Naive thymus-derived CD4-positive, alpha-beta T cell (primary cell): ENCODE measurements at places on chromosomes 12 and 14. TPM values are rescaled to one million over a fixed set of nuclear protein-coding genes. Genes with fewer than 3 reads are reported as not detected.

- DNase-seq, result no peak
These were observed 181.0 kb downstream of the KTN1 start for GRCh38 chr14:55760789-55761566.

DNA sequence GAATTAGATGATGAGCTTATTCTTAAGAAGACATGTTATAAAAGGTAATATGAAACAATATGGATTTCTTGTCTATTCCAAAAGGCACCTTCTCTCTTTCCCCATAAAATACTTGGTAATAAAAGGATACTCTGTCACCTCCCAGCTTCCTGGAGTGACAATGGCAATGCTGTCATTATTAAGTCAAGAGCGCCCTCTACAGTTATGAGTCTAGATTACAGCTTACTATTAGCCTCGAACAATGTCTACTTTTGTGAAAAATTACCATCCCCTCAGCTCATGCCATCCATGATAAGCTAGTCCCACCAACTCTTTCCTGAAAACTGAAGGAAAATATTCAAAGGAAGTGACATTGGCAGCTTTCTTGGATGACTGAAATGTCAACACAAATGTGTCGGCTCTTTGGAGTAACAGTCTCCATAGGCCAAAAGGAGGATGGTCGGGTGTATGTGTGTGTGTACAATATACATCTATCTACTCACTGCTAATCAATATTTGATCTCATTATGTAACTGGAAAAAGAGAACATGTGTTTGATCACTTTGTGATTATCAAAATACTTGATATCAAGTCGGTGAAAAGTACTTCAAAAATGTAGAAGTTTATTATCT, 48.7 kb upstream of the CDKN3 start:
- DNase-seq, result no peak

GRCh38 chr12:79373896-79374499, 316.8 kb downstream of the PAWR start:
- DNase-seq, result no peak

- no peak for DNase-seq
These were observed 19.7 kb upstream of the NGB start for GRCh38 chr14:77290705-77291104.

The VASH1 gene
- total RNA-seq, result 6.5 TPM

- DNase-seq, result no peak
These were observed 719 bp downstream of the KRT80 start for GRCh38 chr12:52190860-52191729.

- no peak for DNase-seq
These were observed 195.9 kb upstream of the PLEKHG7 start for GRCh38 chr12:92506891-92507290.

The BEGAIN gene
- 1.8 TPM for total RNA-seq

- DNase-seq, result peak; percentile 63
These were observed 26.6 kb upstream of the KLRB1 start for GRCh38 chr12:9634177-9634803.

GRCh38 chr12:110280779-110281548, at the start of gene ATP2A2:
Gene ATP2A2, plus strand, starts transcription at chr12:110281247. Its CDS starts 543 bp downstream, at chr12:110281790.
- DNase-seq, result peak; percentile 92

- DNase-seq, result no peak
These were observed 85.5 kb downstream of the CACNA1C start for GRCh38 chr12:2138294-2138693.

The KIF5A gene
- total RNA-seq, result 1.0 TPM

- DNase-seq, result no peak
These were observed 11.3 kb downstream of the SYNE3 start for GRCh38 chr14:95505030-95505589.

GRCh38 chr12:14191612-14192011, 173.9 kb upstream of the ATF7IP start:
- DNase-seq, result no peak

DNA sequence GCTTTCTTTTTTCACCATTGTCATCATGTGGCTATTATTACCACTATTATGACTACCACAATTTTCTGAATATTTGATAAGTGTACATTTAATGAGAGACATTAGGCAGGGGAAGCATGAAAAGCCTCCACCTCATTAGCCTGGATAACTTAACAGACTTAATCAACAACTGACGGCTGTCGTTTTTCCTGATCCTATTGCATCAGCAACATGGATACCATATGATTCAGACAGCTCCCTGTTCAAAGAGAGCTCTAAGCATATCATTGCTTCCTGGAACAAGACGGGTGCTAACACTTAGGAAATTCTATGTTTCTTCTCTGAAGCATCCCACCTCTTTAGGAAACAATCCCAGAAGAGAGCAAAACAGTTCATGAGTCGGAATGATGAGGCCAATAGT, 765.2 kb downstream of the NOVA1 start:
- DNase-seq, result no peak

The CYP27B1 gene
- 0.97 TPM for total RNA-seq

The MARK3 gene
- 116 TPM for total RNA-seq

DNA sequence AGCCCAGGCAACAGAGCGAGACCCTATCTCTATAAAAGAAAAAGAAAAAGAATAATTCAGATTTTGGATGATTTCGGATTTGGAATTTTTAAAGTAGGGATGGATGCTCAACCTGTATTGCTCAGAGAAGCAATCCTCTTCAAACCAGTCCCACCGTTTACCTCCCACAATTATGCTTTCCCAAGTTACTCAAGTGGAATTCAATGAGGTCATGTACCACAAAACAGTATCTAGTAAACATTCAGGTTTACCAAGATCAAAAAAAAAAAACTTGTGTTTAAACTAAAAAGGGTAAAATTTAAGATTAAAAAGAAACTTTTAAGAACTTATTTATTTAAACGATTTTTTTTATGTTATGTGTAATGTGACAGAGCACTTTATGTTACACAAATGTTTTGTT, 2.5 kb downstream of the KDM5A start:
- DNase-seq, result no peak

GRCh38 chr12:18430425-18431048, 169.2 kb downstream of the PIK3C2G start:
- no peak for DNase-seq

DNA sequence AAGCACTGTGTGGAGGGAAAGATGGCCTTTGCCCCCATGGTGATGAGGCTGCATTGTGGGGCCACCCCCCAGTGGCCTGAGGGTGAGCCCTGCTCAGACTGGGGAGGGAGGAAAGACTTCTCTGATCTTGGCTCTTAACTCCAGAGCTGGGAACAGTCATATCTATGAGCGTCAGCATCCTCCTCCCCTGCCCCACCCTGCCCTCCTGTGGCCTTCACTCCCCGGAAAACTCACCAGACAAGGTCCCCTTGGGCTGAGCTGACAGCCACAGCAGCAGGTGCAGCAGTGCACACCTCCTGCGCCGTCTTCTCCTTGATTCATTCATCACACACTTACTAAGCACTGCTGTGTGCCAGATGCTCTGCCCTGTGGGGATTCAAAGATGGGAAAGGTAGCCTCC, 98.8 kb downstream of the B4GALNT3 start:
- no peak for DNase-seq

- no peak for DNase-seq
These were observed 62.3 kb upstream of the PTCSC3 start for GRCh38 chr14:36238666-36239363.
